A549 treated with RU486 at 1 μM for 4 hours (cell line): ENCODE measurements at places on chromosomes 16 and 17. TPM values are rescaled to one million over a fixed set of nuclear protein-coding genes. Genes with fewer than 3 reads are reported as not detected.

Gene HS3ST3B1
- 0.18 to 0.49 TPM (median 0.37 TPM) in 5 replicates for total RNA-seq

Gene PPY
- total RNA-seq, result 0.28 TPM in 1 of 5 replicates, not detected in the others

Gene SEZ6
- total RNA-seq, result 0.05 TPM in 1 of 5 replicates, not detected in the others

Gene PYDC1
- not detected in 5 replicates for total RNA-seq

Gene CDRT15L2
- not detected in 5 replicates for total RNA-seq
